ENCODE measurements at places on chromosomes 11 and 22.

- DNase-seq, result no peak
These were observed 20.7 kb downstream of the ATG16L2 start for GRCh38 chr11:72834905-72835304.

DNA sequence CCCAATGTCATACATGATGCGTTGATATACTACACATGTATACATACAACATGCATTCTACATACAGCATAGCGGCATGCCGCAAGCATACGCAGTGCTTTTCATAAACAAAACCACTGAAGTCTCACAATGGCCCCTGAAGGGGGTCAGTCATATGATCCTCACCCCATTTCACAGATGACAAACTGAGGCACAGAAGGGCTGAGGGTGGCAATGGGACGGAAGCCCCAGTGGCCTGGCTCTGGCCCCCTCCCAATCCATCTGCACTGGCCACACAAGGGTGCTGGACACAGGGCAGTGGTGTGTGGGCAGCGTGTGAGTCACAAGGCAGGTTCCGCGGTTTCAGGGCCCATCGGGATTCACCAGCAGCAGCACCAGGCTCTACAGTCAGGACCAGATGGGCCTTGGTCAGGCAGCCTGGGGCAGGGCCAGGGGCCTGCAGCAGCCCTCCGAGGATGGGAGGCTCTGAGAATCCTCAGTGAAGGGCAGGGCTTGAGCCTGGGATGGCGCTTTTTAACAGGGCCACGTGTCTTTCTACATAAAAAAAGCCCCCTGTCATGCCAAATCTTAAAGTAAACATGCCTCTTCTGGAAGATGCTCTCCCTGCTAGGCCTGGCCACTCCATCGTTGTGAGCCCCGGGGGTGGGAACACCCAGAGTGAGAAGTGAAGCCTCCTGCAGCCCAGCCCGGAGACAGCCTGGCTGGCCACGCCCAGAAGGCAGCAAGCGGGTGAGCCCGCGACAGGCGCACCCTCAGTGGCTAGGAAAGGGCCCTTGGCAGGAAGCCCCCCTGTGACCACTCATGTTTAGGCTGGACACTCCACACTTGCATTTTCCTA is 206.5 kb downstream of the CTTN start:
- DNase-seq, result no peak

GRCh38 chr11:97367406-97368083 is 977.7 kb downstream of the JRKL start:
- DNase-seq, result no peak

- DNase-seq, result no peak
These were observed 9.9 kb upstream of the ACER3 start for GRCh38 chr11:76850815-76851214.

DNA sequence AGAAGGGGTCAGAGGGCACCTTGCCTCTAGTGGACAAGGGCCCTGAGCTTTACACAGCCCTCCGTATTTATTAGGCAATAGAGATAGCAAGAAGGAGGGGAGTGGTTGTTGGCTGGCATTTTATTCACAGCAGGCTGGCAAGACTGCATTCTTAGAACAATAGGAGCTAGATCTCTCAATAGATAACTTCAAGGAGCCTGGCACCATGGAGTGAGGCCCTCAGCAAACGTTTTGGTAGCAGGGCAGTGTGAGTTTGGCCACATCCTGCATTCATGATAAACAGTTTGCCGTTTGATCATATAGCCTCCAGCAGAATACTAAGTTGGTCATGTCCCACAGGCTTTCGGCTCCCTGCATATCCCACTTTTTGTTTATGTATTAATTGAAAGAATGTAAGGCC is 31.6 kb downstream of the OR10A6 start:
- DNase-seq, result no peak

GRCh38 chr11:129090056-129090455 is 102.1 kb downstream of the ARHGAP32 start:
- DNase-seq, result no peak

- DNase-seq, result no peak
These were observed 5.2 kb downstream of the SLC25A1 start for GRCh38 chr22:19173047-19174035.

GRCh38 chr22:38843657-38844314 is at the start of gene NPTXR:
TSS of gene NPTXR (minus strand) at chr22:38844028.
- no peak for DNase-seq

DNA sequence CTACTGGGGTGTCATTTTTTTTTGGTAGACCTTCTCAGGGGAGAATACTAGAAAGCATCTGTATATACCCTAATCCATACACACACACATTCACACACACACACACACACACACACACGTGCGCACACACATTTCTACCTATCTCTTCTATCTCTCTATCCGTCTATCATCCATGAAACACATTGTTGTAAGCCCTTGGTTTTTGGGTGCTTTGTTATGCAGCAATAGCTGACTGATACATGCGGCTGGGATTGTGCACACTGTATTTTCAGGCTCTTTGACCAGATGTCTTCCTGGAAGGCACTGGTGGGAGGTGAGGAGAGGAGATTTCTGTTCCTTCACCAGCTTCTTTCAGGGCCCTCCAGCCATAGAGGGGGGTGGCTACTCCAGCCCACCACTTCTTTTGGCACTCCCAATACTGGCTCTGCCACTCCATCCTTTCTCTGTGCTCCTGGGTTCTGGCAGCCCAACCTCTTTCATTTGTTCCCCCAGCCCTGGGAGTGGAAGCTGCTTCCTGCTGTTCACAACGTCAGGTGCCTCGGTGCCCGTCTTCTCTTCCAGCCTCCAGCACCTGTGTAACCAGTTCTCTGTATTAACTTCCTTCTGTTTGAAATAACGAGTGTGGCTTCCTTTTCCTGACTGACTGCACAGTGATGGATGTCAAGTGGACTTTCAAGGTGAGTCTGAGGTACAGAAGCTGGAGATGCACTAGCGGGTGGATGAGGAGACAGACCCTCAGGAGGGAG is 12.4 kb upstream of the MUC2 start:
- DNase-seq, result no peak

DNA sequence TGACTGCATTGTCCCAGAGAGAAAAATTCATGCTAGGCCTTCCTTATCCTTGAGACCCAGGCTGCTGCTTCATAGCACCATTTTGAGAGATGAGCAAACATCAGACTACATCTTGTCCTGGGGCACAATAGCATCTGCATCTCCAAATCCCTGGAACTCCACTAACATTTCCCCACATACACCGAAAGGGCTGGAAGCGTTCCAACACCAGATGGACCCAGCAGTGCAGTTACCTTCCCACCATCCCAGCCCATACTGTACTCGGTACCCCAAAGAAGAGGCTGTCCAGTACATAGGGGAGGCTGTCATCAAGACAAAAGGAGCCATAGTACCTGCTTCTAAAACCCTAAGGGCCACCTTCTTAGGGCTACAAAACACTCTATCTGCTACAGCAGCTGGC is 547.2 kb upstream of the CHORDC1 start:
- DNase-seq, result no peak

DNA sequence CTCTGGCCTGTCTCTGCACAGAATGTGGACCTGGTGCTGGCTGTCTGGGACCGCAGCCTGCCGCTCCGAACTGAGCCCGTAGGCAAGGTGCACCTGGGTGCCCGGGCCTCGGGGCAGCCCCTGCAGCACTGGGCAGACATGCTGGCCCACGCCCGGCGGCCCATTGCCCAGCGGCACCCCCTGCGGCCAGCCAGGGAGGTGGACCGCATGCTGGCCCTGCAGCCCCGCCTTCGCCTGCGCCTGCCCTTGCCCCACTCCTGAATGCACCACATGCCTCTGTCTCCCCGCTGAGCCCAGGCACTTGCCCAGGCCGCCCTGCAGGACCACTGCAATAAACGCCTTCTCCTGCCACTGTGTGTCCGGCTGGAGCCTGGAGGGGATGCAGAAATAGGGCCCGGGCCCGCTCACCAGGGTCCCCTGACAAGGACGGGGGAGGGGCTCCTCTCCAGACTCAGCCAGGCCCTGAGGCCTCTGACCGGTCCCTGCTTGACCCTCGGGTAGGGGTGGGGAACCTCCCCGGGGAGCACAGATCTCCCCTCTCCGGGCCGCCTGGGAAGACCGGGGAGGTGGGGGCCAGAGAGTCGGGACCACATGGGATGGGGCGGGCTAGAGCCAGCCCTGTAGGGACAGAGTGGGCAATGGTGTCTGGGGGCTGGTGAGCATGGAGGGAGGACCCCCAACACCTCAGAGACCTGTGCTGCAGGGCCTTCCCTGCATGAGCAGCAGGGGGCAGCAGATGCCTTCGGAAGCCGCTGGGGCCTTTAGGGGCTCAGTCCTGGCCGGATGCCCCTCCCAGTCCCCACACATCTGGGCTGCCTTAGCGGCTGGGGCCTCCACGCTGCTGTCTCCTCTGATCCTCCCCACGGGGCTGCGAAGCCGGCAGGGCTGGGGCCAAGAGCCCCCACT is 1.4 kb upstream of the TNNI2 start:
- DNase-seq, result no peak

DNA sequence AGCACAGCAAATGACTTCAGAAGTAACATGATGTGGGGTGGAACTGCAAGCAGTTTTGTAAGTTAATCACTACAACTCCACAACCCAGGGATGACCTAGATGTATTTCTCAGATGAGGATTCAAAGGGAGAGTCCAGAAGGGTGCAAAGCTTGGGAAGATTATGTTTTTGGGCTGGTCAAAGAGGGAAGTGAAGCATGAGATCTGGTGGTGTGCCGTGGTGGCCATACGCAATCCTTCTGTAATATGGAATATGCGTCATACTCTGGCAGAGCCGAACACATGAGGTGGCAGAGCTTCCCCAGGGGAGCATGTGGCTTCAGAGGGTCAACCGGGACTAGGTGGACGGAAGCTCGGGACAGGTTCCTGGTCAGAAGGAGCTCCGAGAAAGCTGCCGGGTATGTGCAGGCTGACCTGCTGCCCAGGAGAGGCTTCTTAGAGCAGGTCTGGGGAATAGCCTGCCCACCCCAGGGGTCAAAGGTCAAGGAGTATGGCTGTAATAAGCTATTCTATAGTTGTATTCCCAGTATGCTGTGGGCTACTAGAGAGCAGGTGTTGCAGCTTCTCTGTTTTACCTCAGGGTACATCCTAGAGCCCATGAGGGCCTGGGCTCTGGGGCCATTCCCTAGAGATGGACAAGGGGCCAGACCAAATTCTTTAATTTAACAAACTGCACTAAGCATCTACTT is 70.1 kb upstream of the PHOX2A start:
- no peak for DNase-seq

- no peak for DNase-seq
These were observed 82.0 kb upstream of the OR5AK2 start for GRCh38 chr11:56906683-56907148.

- no peak for DNase-seq
These were observed 71.6 kb downstream of the RPL27A start for GRCh38 chr11:8754241-8754640.

DNA sequence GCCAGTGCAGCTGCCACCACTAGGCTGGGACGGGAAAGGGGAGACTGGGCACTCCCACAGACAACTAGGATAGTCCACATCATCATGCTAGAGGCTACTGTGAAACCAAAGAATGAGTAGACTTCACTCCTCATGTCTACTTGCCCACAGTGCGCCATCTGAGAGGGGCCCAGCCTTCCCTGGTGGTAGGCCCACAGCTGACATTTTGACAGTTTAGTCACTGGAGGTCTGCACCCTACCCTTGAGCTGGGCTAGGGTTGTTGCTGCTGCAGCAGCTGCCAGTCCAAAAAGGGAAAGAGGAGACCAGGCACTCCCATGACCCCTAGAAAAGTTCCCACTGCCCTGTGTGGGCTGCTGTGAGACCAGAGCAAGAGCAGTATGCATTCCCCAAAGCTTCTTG is 141.2 kb downstream of the DLG2 start:
- DNase-seq, result no peak

- DNase-seq, result no peak
These were observed 154.2 kb downstream of the LARGE1 start for GRCh38 chr22:33766091-33766490.

DNA sequence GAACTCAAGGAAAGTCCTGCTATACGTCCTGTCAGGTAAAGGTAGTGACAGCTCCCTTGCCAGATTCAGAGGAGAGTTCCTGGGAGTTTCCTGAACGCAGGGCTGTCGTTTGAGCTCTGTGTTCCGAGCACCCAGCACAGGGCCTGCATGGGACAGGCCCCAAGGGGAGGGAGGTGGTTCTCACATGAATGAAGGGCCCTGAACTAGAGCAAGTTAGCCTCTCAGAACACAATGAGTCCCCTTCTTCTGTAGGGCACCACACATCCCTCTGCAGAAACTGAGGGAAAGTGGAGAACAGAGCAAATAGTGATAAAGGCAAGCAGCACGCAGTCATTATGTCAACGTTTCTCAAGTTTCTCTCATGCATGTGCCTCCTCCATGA is 35.3 kb downstream of the NEU3 start:
- DNase-seq, result no peak

DNA sequence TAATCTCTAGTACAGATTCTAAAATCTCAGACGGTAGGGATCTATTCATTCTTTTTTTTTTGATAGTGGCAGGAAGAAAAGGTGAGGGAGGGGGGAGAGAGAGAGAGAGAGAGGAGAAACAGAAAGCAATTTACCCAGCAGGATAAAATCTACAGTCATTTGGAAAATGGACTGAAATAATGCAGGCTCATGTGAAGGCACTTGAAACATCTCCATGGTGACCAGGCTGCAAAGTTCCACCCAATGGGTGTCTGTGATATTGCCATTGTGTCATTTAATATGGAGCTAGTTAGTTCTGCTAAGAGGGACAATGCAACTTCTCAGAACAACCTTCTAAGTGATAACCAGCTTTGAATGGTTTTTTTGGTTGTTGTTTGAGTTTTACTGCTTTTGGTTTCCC is 165.2 kb upstream of the RAG2 start:
- DNase-seq, result no peak

GRCh38 chr11:6667733-6668374 is 12.2 kb upstream of the DCHS1 start:
- DNase-seq, result no peak

GRCh38 chr11:38252620-38253019 is 1654.6 kb upstream of the RAG2 start:
- no peak for DNase-seq

DNA sequence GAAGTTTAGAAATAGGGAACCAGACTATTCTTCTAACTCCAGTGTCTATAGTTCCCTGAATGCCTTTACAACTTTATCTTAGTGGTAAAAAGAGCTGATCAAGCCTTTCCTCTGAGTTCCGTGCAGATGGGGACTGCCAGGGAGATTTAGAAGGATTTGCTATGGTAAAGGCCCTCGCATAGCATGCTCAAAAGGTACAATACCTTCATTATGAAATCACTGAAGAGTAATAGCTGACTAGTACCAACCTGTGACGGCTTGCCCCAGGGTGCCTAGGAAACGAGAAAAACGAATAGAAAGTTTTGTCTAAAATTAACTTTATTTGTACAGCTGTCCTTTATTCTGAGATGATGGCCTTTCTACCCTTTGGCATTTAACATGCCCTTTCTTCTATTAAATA is 150.1 kb upstream of the ARHGAP42 start:
- no peak for DNase-seq

GRCh38 chr11:110824912-110825620 is 112.8 kb upstream of the ARHGAP20 start:
- DNase-seq, result no peak

- no peak for DNase-seq
These were observed 4.0 kb downstream of the POU2AF3 start for GRCh38 chr11:111302298-111302697.

GRCh38 chr22:45891996-45892621 is 84.9 kb downstream of the WNT7B start:
- no peak for DNase-seq
